ENCODE measurements at places on chromosomes 2 and 18.

GRCh38 chr18:46622999-46623398 is 34.0 kb downstream of the LOXHD1 start:
- DNase-seq: peak; percentile 21

- DNase-seq: no peak
Observed at GRCh38 chr2:145715601-145716000, 1195.7 kb upstream of the ZEB2 start.

GRCh38 chr2:231667496-231667895 is 40.8 kb upstream of the PTMA start:
- DNase-seq: no peak

- DNase-seq: no peak
Observed at GRCh38 chr2:237898057-237898414, 38.6 kb downstream of the RAMP1 start.

DNA sequence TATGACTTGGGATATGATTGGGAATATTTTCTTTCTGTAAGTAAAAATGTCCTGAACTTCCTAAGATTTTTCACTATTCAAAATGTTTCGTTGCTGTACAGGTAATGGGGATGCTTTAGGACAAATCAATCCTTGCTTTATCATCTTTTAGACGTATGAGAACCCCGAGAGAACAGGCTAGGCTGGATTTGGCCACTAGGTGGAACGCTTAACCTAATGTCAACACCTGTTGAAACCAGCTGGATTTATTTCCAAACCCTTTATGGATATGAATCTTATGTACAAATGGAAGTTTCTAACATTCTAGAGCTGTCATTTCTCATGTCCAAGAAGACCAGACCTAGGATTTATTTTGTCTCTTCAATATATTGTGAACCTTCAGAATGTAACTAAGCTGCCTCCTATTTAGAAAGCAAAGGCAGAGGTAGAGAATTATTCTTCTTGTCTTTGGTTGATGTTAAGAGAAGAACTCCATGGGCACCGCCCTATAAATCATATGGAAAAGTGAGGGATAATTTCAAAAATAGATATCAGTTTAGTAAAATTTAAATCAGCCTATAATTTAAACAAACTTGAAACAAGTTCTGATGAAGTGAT is 96.7 kb downstream of the PMAIP1 start:
- peak; percentile 55 for DNase-seq

DNA sequence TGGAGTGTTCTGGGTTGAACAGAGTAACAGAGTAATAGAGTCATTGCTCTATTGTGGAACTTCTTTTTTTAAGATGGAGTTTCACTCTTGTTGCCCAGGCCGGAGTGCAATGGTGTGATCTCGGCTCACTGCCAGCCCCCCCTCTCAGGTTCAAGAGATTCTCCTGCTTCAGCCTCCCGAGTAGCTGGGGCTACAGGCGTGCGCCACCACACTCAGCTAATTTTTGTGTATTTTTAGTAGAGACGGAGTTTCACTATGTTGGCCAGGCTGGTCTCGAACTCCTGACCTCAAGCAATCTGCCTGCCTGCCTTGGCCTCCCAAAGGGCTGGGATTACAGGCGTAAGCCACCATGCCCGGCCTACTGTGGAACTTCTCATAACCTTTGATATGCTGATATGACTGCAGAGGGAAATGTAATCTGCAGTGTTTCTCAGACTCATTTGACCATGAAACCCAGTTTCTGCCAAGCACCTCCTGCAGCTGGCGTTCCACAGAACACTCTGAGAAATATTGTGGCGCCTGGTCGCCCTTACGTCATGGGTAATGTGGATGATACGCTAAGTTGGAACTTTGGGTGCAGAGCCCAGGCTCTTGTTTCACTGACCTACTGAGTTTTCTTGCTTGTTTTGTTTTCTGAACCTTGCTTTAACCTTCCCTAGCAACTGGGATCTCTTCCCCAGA is 213.8 kb downstream of the BCL2 start:
- no peak for DNase-seq

DNA sequence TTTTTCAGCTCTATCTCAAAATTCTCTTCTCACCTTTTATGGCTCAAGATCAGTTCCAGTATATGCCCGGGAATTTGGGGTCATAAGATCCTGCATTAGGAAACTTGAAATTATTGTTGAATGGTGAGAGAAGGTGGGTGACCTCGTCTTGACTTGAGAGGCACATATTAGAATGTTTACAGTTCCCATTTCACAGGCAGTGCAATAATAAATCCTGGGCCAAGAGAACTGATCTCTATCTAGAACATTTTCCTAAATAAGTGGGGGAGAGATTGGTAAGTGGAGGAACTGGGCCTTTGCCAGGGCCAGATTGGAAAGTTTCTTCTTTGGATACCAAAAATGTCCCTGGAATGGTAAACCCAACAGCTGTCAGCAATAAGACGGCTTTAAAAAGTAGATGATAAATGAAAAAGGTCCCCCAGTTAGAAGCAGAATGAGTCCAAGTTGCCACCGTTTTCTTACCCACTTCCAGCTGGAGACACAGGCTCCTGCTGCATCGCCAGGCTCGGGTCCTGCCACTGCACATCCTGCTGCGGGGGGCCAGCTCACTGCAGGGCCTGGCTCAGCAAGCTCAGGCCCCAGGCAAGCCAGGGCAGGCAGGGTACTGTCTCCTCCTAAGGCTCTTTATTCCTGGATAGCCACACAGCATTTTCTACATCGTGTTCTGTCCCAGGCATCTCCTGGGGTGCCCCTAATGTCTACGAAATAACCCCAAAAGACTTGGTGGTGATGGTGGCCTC is 126.4 kb upstream of the EPAS1 start:
- DNase-seq: no peak

DNA sequence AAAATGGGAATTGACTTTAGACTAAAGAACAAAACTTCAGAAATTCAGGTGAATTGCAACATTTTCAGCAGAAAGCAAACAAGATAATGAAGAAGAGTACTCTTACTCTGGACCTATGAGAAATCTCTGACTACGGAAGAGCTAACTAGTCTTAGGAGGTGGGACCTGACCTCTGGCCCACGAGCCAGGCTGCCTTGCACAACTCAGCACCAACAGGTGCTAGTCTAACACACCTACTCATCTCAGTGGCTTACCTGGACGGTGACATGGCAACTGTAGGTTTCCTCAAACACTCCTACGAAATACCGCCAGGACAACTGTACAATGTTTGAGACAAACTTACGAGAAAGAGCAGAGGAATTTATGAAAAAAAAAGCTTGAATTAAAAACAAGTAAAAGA is 3.1 kb upstream of the DSC3 start:
- no peak for DNase-seq

DNA sequence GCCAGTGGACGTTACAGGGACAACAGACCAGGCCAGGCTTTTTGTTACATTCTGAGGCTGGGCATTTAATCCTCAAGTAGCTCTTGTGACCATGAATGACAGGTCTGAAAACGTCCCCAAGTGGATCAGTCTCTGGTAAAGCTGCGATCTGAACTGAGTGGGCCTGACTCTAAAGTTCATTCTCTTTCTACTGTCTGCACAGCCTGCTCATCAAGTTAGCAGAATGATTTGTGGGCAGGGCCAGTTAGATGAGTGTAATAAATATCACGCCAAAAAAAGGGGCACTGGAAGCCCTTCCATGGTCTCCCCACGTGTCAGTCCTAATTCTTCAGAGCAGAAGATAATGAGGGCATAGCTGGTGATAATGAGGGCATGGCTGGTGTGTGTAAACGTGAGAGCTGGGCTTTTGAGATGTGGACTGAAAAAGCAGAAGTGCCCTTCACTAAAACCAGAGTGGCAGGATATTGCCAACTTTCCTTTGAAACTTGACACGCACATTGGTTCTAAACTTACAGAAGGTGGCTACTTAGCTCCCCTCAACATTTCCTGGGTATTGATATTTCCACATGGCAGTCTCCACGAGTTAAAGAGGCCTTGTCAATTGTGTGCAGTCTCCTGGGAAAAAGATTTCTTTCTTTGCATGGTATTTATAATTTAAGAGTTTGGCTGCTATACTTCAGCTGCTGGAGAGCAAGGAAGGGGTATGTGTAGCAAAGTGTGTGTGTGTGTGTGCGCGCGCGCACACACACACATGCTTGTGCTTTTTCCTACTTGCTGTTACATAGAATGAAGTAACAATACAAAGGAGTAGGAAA is 72.7 kb upstream of the LYPD6B start:
- DNase-seq: no peak

GRCh38 chr18:29226213-29226612 is 1049.3 kb upstream of the CDH2 start:
- no peak for DNase-seq

GRCh38 chr18:62987859-62988258 is 272.5 kb downstream of the PHLPP1 start:
- no peak for DNase-seq

- no peak for DNase-seq
Observed at GRCh38 chr2:196743165-196743564, 56.3 kb downstream of the GTF3C3 start.

- DNase-seq: no peak
Observed at GRCh38 chr2:208392300-208392699, 14.3 kb upstream of the PTH2R start.

GRCh38 chr2:28287256-28287915 is 105.3 kb upstream of the FOSL2 start:
- DNase-seq: peak; percentile 64
